ENCODE measurements at places on chromosomes 6 and 20. TPM values are rescaled to one million over a fixed set of nuclear protein-coding genes. Genes with fewer than 3 reads are reported as not detected.

DNA sequence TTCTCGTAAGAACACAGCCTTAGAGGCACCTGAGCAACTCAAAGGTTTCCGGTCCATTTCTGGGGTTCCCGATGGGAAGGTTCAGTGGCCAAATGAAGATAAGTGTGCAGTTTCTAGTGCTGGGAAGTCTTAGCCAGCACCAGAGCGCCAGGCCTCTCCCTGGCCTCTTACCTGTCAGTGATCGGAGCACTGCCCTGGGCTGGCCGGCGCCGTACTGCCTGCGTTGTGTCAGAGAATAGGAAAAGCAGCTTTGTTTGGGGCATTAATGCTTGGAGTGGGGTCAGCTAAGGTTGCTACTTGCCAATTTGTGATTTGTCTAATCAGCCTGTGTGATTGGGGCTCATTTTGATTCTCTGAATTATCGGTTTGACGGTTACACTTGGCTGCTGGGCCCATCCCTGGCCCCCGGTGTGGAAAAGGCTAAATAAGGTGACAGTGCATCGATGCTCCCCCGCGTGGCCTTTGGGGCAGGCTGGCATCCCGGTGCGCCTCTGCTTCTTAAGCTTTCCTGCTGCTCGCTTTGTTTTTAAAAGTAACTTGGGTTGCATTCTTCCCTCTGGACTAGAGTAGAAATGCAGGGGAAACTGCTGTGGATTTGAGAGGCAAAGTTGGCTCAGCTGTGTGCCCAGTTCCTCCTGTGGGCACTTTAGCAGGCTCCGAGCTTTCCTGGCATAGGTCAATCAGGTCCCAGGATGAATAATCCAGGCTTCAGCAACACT lies 51.8 kb downstream of the TCP11 start:
- no peak overlapping the region for H3K27ac ChIP-seq
- no peak overlapping the region for H3K4me3 ChIP-seq
- no peaks in the 10 kb centered on the region for H3K27me3 ChIP-seq
- H3K4me1 ChIP-seq: no peaks in the 10 kb centered on the region
- DNase-seq: no peak
- peaks cover 30% of the 10 kb centered on the region for H3K36me3 ChIP-seq

DNA sequence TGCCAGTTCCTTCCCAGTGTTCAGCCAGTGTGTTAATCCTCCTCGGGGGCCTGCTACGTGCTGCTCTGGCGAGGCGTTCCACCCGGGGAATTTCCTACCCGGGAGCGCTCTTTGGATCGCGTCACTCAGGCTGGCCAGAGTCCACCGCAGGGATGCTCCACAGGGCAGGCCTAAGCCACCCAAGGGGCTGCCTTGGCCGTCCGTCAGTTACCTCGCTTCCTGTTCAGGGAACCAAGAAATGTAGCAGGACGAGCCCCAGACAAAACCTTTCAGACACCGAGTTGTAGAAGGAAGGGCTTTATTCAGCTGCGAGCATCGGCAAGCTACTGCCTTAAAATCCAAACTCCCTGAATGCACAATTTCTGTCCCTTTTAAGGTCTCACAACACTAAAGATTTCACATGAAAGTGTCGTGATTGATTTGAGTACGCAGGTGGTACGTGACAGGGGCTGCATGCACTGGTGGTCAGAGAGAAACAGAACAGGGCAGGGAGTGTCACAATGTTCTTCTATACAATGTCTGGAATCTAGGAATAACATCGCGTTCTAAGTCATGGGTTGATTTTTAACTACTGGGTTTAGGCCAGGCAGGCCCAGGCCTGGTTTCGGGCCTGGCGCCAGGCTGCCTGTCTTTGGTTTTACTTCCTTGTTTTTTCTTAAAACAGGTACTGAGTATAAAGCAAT lies 15.7 kb upstream of the POU5F1 start:
- no peak for DNase-seq
- no peak overlapping the region for H3K4me3 ChIP-seq
- H3K4me1 ChIP-seq: no peaks in the 10 kb centered on the region
- H3K36me3 ChIP-seq: no peaks in the 10 kb centered on the region

GRCh38 chr20:62458275-62459251 lies 17.2 kb downstream of the GATA5 start:
- H3K27me3 ChIP-seq: no peaks in the 10 kb centered on the region
- H3K4me1 ChIP-seq: no peaks in the 10 kb centered on the region
- DNase-seq: no peak

GRCh38 chr6:73339340-73339739 lies 14.7 kb downstream of the DPPA5 start:
- no peaks in the 10 kb centered on the region for H3K36me3 ChIP-seq
- no peaks in the 10 kb centered on the region for H3K27me3 ChIP-seq
- H3K27ac ChIP-seq: no peak overlapping the region
- no peak for DNase-seq
- H3K4me3 ChIP-seq: no peak overlapping the region
- no peaks in the 10 kb centered on the region for H3K4me1 ChIP-seq

DNA sequence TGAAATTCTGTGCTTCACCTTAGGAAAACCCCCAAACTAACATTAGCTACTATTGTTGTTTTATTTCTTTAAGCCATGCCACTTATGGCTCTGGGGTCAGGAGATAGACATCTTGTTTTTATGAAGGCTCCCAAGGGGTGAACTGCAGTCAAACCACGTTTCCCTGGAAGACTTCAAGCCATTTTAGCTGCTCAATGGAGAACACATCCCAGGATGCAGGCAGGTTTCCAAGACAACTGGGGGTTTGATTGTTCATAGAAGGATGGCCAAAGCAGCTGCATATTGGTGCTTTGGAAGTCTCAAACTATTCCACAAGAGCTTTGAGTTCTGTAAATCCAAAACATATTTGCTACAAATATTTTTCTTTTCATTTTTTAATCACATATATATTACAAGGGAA lies 818.0 kb downstream of the MAFB start:
- H3K4me3 ChIP-seq: no peak overlapping the region
- no peak for DNase-seq
- no peaks in the 10 kb centered on the region for H3K27me3 ChIP-seq
- peaks cover 2% of the 10 kb centered on the region for H3K4me1 ChIP-seq

The SAMD3 gene
- not detected for polyA plus RNA-seq

DNA sequence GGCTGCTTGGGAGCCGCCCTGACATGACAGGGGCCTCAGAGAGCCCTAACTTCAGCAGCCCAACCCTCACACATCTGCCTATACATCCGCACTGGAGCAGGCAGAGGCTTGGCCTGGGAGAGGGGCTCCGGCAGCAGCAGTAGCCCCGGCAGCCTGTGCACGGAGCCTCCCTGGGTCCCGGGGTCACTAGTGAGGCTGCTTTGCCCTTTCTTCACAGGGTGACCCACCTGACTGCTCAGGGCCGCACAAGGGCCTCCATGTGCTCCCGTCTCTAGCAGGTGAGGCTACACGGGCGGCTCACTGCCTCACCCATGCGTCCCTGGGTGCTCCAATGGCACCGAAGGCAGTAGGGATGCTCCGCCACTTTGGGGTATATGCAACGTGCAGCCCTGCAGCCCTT lies 36.7 kb upstream of the STX16 start:
- peaks cover 5% of the 10 kb centered on the region for H3K27me3 ChIP-seq
- H3K4me1 ChIP-seq: no peaks in the 10 kb centered on the region
- DNase-seq: no peak
- no peak overlapping the region for H3K4me3 ChIP-seq

GRCh38 chr6:151498327-151498726 lies 4.5 kb downstream of the CCDC170 start:
- no peak overlapping the region for H3K4me3 ChIP-seq
- peaks cover 21% of the 10 kb centered on the region for H3K4me1 ChIP-seq
- DNase-seq: no peak

DNA sequence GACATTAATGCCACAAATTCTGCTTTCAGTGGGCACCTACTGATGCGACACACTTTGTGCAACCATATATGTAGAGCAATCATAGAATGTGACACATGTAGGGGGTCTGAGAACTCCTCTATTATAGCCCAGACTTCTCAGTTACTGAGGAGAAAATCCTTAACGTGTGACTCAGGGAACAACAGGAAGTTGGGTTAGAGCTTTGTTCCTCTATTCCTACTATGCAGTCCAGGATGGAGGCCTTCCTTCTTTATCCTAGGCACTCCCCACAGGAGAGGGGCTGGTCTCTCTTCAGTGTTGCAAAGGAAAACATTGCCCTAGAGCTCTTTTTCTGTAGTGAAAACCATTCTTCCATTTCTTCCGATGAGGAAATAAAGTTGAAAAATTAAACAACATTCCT lies 39.6 kb upstream of the RCAN2 start:
- H3K27ac ChIP-seq: no peak overlapping the region
- no peak overlapping the region for H3K4me3 ChIP-seq
- H3K4me1 ChIP-seq: no peaks in the 10 kb centered on the region
- no peaks in the 10 kb centered on the region for H3K27me3 ChIP-seq
- DNase-seq: no peak
- H3K36me3 ChIP-seq: no peaks in the 10 kb centered on the region

DNA sequence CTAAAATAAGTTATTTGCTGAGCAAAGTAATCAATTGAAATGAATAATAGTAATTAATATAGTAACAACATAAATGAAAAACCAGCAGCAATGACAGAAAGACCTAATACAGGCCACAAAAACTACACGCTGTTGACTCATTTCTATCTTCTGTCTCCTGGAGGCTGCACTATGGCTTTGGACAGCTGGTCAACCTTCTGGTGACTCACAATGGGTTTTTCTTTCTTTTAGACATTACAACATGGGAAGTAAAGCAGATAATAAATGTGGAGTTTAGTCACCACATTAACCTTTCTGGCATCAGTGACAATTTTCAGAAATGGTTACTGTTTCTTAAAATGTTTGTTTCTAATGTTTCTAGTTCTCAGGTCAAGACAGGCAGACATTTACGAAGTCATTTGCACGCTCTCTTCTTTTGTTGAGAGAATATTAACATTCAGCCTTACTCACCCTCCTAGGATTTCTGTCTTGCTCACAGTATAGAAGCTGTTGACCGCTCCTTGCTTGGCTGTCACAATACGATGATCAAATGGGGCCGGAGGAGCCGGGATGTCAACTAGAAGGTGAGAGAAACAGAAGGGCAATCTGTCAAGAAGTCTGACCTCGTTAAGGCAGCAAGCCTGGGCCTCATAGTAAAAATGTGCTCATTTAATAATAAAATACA lies 62.2 kb downstream of the MYLK4 start:
- H3K27ac ChIP-seq: no peak overlapping the region
- H3K4me1 ChIP-seq: no peaks in the 10 kb centered on the region
- DNase-seq: peak; percentile 24
- no peaks in the 10 kb centered on the region for H3K27me3 ChIP-seq
- no peaks in the 10 kb centered on the region for H3K36me3 ChIP-seq
- no peak overlapping the region for H3K4me3 ChIP-seq

Measured in endothelial cell of umbilical vein (primary cell).